HEK293T (cell line): ENCODE measurements at places on chromosomes 1 and 21.

- DNase-seq = no peak
These were observed 29.0 kb downstream of the NME7 start for GRCh38 chr1:169338617-169339016.

DNA sequence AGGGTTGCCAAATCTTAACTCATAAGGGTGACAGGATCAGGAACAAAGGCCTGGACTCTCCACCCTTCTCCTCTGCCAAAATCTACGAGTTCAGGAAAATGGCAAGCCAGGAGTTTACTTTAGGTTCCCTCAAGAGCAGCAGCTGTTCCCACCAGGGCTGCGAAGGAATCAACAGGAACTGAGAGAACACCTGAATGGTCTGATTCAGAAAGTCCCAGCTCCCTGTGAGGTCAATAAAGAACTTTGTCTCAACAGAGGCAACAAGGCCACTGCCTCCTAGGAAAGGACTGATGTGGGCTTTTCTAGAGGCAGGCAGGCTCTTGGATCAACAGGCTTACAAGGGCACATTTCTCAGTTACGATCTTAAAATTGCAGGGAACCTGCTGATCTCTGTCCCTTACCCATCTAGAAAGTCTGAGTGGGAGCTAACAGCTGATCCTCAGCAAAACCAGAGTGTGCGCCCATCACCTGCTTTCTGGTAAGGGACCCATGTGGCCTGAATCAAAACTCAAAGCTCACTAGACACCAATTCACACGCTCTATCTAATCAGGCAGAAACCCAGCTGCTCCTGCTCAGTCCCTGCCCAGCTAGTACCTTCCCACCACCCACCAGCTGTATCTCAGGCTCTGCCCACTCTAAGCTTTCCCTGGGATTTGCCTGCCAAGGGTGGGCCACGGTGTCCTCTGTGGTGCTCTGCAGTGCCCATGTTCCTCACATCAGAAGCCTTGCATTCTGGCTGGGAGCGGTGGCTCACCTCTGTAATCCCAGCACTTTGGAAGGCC, 83.1 kb downstream of the CAPZB start:
- DNase-seq = no peak

GRCh38 chr1:243658594-243659105, 191.4 kb downstream of the AKT3 start:
- no peak for DNase-seq

DNA sequence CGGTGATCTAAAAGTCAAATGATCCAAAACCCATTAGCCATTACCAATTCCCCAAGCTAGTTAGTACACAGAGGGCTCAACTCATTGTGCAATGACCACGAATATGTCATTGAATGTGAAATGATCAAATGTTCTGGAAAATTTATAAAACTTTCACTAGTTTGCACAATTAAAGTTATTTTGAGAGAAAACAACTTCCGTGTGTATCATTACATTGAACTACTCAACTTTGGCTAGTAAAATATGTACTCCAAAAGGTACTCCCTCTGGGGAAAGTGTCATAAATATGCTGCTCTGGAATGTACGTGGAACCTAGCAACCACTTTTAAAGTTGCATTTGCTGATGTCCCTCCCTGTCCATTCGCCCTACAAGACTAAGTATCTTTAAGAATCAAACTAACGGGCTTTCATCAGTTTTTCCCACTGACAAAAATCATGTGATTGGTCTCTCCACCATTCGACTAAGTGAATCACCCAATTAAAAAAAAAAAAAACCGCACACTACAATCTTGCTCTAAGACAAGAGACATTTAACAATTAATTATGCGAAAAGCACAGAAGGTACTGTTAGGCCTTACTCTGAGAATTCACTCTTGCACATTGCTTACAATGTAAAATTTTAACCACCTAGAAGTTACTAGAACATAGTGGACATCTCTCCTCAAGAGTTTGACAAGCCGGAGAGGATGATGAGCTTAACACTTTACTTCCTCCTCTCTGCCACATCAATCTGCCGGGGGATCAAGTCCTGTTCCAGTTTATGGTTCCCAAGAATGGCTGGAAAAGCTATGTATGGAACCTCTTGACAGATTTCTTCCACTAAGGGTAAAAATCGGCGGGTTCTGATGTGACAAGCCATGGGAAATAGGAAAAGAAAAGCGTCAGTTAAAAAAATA, 1.2 kb downstream of the ACBD3 start:
- DNase-seq = no peak

DNA sequence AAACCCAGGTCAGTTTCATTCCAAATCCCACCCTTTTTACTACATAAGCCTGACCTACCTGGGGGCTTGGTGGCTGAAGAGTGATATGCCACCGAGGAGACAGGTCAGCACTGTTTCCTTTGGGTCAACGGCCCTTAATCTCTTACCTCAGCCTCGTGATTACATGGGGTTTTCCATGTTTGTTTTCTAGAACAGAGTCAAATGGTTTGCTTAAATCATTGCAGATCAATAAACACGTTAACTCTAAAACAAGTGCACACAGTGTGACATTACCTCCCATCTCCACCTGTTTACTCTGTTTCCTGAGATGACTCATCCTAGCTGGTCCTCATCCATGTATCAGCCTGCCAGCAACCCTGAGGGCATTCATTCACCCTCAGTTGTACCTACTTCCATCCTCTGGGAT, 40.8 kb upstream of the TP53BP2 start:
- DNase-seq = no peak
